ENCODE measurements at places on chromosomes 6 and 20.

GRCh38 chr6:168208402-168208801 lies 111.2 kb downstream of the DACT2 start:
- no peak for DNase-seq

DNA sequence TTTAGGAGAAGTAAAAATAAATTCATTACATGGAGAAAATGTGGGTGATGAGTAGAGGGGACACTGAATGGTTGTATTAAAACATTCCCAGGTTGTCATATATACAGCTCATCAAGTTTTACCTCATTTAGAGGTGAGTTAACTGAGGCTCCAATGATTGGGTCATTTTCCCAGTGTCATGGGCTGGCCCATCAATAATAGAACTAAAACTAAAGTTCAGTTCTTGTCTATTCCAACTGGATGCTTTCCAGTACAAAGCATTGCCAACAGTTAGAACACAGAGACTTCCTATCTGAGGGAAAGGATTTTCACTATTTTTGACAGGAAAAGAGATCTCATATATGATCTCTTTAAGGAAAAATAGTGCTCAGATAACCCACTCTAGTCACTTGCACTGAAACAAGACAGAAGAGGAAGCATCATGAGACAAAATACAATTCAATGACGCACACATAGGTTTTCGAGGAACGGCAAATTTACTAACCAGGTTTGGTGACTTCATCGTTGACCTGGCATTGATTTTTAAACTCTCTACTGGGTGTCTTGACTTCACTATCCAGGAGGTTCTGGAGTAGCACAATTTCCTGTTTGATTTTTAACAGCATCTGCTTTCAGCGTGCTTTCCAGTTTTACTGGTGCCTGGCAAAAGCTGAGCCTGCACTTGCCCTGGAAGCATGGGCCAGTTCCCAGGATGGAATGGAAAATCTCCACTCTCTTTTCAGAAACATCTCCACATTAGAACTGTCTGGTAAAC lies 195.5 kb upstream of the FBXL4 start:
- no peak for DNase-seq

DNA sequence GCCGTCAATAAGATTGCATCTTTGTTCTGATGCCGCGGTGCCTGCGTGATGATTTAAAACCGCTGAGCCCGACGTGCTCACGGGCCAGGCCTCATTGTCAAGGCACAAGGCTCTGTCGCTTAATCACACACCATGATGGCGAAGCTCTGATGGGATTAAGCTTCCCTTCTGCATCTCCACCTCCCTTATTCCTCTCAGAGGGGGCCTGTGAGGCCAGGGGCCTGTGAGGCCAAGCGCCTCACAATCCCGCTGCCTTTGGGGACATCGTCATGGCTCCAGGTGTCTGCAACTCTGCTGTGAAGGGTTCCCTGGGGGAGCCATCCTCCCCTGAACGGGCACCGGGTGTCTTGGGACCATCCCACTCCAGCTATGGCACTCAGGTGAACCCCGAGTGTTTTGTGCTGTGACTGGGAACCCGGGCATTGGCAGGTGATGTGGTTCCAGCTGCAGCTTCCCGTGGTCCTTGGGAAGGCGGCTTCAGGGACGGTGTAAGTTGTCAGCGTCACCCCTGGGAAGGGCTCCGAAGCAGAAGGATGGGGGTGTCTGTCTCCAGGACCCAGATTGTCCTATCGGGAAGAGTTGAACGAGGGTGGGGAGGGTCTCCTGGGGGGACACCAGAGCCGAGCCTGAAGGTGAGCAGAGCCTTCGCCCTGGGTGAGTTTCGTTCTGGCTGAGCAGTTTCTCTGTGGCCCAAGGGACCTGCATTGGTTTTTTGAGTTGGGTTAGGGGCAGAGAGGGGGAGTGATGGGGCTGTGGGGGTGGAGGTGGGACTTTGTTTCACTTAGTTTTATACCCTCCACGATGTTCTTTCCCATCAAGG lies 18.0 kb upstream of the BHLHE23 start:
- DNase-seq = no peak

- DNase-seq = no peak
Observed at GRCh38 chr6:73983367-73983766, 287.4 kb downstream of the CD109 start.

- DNase-seq = no peak
Observed at GRCh38 chr20:54122189-54122588, 51.6 kb downstream of the CYP24A1 start.

GRCh38 chr6:15673666-15674065 lies 10.8 kb upstream of the DTNBP1 start:
- no peak for DNase-seq

DNA sequence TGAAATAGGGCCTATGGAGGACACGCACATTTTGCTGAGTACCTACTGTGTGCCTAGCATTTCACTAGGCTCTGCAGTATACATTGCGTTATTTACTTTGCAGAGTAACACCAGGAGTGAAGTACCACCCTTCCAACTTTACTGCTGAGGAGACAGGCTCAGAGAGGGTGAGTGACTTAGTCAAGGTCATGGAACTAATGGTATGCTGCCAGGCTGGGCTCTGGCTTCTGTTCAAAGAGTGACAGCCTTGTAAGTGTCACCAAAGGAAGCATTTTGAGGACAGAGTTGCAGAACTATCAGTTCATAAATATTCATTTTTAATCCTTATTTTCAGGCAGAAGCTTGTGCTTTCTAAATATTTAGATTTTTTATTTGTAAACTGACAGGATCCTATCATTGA lies 754.9 kb upstream of the CHD6 start:
- no peak for DNase-seq

DNA sequence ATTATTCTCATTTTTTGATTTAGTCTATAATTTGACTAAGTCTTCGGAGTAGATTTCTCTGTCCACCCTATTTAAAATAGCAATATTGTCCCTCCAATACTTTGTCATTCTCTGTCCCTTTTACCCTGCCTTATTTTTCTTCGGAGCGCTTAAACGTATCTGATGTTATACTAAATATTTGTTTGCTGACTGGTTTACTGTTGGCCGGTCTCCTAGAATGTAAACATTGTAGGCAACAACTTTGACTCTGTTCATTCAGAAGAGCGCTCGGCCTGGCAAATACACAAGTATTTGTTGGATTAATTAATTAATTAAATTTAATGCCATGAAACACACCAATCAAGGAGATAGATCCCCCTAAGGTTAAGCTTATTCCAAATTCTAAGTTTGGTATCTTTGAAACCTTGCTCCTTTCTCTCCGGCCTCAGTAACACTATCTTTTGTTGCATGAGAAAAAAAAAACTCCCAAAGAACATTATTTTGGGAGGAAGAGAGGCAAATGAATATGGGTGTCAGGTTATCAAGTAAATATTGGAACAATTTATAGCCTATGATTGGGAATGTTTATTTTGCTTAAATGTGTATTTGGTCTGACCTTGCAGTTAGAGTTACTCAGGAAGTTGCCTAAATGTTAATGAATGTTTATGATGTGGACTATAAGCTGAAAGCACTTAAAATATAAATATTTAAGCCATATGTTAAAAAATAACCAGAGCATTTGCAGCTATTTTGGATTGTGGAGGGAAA lies 231.1 kb downstream of the SOX4 start:
- no peak for DNase-seq

DNA sequence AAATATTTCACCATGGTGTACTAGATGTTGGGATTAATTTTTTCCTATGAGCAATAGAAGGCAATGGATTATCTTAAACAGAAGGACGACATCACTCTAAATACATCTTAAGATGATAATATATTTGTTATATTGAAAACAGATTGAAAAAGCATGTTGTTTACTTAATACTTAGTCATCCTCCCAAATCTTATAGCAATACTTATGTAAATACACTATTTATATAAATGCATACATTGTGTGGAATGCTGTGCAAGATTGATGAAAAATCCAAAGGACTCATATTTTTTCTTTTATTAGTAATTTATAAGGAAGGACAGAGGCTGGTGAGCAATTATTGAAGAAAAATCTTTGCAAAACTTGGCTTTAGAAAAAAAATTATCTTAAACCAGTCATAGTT lies 593.5 kb downstream of the MMUT start:
- DNase-seq = no peak

DNA sequence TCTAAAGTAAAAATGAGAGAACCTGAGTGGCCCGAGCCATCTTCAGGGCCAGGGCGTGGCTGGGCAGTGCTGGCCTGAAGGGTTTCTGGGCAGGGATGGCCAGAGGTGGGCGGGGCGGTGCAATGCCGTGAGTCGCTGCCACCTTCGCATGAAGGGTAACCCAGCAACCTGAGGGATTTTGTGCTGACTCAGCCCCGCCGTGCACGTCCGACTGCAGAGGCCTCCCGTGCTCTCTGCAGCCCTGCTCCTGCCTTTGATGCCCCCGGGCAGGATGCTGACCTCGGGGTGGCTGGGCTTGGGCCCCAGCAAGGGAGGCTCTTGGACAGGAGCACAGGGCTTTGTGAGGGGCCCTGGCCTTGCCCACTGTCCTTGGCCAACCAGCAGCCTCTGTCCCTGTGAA lies 81.7 kb upstream of the GATA5 start:
- DNase-seq = no peak

- DNase-seq = no peak
Observed at GRCh38 chr20:56417911-56418310, 5.9 kb downstream of the CASS4 start.

DNA sequence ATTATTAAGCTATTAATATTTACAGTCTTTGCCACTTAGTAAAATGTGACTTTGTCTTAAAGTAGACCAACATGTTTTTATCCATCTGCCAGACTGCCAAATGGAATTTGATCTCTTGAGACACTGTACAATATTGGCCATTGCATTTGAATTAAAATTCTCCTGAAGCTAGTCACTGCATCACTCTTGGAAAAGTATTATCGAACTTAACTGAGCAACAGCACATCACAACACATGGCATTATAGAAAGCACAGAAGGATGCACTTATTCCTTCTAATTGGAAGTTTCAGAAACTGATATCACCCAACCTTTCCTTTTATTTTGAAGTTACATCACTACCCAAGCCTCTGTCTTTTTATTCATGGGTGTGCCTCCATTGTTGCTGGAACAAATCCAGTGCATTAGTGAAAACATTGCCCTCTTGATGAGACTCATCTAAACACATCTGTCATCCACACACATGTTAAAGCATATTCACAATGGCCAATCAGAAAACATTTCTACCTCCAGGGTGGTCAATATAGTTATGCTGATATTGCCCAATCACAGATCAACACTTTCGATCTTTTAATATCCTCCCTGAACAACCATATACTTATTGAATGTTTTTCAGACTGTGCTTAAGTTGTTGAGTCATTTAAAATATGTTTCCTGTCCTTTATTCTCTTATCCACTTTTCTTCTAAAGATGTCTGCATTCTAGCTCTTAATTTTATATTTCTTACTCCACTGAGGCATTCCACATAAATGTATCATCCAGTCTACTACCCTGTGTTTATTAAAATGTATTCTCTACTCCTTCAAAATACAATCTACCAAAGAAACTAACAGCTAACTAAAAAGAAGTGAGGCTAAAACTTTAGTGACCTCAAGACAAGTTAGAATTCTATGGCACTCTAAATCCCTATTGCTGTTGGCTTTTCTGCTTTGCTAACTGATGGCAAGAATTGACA lies 535.0 kb downstream of the RFPL4B start:
- no peak for DNase-seq

- DNase-seq = no peak
Observed at GRCh38 chr6:7664003-7664402, 61.9 kb upstream of the BMP6 start.

GRCh38 chr6:122753688-122754056 lies 25.8 kb upstream of the FABP7 start:
- DNase-seq = no peak

GRCh38 chr6:94570581-94570980 lies 1006.8 kb upstream of the MANEA start:
- DNase-seq = no peak

DNA sequence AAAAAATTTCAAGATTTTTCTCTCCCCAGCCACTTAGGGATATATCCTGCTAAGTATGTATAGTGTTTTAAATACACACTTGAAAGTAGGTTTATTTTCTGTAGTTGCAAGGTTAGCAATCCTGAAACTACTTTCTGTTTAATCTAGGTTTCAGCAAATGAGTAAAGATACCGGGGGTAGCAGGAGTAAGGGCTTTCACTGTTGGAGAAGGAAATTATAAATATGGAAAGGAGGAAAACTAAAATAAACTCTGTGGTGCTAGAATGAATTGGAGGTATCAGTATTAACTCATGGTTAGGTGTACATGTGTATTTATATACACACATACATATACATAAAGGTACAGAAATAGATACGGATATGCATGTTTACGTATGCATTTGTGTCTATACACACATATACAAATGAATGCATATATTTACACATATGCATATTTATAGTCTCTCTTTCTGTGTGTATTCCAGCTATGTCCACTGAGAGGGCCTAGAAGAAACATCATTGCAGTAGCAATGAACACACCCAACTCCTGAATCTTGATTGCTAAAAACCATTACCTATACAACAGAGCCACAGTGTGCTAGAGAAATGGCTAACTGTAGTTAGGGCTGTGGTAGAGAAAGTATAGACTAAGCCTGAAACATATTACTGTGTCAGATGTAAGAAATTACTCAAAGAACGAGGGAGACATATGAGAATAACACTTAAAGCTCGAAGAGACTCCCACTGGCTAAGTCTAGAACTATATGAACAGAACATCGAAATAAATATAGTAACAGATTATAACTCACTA lies 95.9 kb upstream of the EMILIN3 start:
- no peak for DNase-seq

DNA sequence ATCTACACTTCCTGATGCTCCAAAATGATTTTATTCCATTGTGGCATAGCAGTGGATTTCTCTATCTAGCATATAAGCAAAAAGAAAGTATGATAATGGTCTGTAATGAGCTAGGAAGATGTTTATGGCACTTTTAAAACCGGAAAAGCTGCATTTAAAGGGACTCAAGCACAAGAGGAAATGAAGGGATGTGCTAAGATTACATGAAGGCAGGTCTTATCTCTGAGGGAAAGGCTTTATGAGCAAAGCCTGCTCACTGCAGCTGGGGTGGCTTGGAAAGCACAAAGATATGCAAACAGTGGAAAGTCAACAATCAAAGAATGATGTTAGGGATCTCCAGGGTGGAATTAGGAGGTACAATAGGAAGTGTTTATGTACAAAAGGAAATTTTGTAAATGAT lies 138.2 kb downstream of the TENT5A start:
- no peak for DNase-seq

GRCh38 chr6:89685311-89685710 lies 46.8 kb upstream of the LYRM2 start:
- no peak for DNase-seq

GRCh38 chr6:16136091-16136490 lies 7.2 kb downstream of the MYLIP start:
- no peak for DNase-seq
